ENCODE measurements at places on chromosomes 13 and 19.

- DNase-seq: no peak
These were observed 58.2 kb upstream of the EEF1AKMT1 start for GRCh38 chr13:20831933-20832332.

GRCh38 chr13:62920159-62920558, 1504.5 kb upstream of the PCDH20 start:
- DNase-seq: no peak

GRCh38 chr13:40331802-40332201, 334.6 kb downstream of the FOXO1 start:
- DNase-seq: no peak

GRCh38 chr19:19447536-19448237, 42.2 kb downstream of the GATAD2A start:
- DNase-seq: no peak

DNA sequence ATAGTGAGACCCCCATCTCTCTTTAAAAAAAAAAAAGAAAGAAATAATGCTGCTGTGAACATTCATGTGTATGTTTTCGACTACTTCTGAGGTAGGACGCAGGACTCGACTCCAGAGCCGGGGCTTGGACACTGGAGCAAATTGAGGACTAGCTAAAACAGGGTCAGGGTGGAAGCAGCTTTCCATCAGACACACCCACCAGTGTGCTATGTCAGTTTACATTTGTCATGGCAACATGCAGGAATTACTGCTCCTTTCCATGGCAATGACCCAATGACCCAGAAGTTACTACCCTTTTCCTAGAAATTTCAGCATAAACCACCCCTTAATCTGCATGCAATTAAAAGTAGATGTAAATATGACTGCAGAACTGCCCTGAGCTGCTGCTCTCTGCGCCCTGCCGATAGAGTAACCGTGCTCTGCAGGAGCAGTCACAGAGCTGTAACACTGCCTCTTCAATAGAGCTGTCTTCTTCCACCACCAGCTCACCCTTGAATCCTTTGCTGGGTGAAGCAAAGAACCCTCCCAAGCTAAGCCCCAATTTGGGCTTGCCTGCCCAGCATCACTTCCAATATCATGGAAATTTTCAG, 61.6 kb upstream of the ZNF599 start:
- no peak for DNase-seq
